ENCODE measurements at places on chromosomes 3 and 15. TPM values are rescaled to one million over a fixed set of nuclear protein-coding genes. Genes with fewer than 3 reads are reported as not detected.

GRCh38 chr3:149426325-149426724 lies 48.2 kb upstream of the TM4SF4 start:
- no peak for DNase-seq

- DNase-seq: no peak
These were observed 47.6 kb downstream of the ANKRD28 start for GRCh38 chr3:15750143-15750542.

DNA sequence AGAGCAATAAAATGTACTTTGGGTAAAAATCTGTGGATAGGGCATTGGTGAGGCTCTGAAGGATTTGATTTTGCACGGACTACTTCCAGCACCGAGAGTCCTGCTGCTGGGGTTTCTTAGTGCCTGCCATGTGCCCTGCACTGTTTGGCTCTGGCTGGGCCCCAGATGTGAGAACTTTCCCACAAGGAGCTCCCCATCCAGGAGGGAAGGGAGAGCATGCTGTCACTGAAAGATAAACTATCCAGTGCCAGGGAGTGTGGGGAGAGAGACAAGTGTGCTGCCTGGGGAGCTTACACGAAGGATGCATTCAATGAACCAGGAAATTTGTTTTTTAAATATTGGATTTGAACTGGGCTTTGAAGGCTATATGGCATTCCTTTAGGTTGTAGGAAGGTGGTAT lies 30.2 kb downstream of the LPP start:
- no peak for DNase-seq

- no peak for DNase-seq
These were observed 108.8 kb downstream of the EPHA3 start for GRCh38 chr3:89216016-89216739.

SIDT1 gene
- polyA plus RNA-seq: 3.0 TPM

MUC20 gene
- 18.1 TPM for polyA plus RNA-seq

ANKRD34C gene
- polyA plus RNA-seq: 0.10 TPM

Measured in right renal cortex interstitium (tissue), 3 donors.